ENCODE measurements at places on chromosomes 6 and 20.

DNA sequence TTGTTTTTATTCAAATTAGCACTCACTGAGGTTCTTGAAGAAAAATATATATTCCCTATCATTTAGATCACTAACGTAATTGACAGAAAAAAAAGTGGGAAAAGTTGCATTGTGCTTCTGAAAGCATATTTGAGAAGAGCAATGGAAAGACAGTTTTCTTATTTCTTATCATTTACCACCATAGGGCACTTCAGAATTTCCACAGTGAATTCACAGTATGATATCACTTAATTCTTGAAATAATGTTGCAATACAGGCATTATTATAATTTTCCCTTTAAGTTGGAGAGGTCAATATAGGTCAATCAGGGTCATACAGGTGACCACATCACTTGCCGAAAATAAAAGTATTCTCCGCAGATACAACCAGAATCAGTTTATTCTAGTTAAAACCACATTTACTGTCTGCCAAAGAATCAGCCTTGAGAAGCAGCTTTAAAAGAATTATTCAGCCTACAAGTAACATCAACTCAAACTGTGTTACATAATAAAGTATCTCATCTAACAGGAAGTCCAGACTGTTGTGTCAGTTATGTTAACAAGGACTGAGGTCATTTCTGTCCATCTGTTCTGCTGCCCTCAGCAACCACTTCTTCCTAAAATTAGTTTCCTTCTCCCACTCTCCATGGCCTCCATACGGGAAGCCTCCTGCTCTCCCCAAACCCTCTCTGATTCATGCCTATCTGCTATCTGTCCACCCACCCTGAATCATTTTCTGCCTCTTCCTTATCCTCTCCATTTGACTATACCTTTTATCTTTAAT is 121.2 kb downstream of the SIM1 start:
- no peak overlapping the region for H3K27ac ChIP-seq
- no peak for DNase-seq
- H3K36me3 ChIP-seq, result no peaks in the 10 kb centered on the region
- no peak overlapping the region for H3K4me3 ChIP-seq
- no peaks in the 10 kb centered on the region for H3K27me3 ChIP-seq
- H3K4me1 ChIP-seq, result no peaks in the 10 kb centered on the region

GRCh38 chr20:8805737-8806442 is 263.0 kb upstream of the PLCB4 start:
- no peak for DNase-seq
- H3K36me3 ChIP-seq, result no peaks in the 10 kb centered on the region
- H3K4me1 ChIP-seq, result peaks cover 4% of the 10 kb centered on the region
- no peak overlapping the region for H3K4me3 ChIP-seq
- no peaks in the 10 kb centered on the region for H3K27me3 ChIP-seq

GRCh38 chr6:101650402-101651100 is 257.0 kb downstream of the GRIK2 start:
- no peaks in the 10 kb centered on the region for H3K36me3 ChIP-seq
- no peaks in the 10 kb centered on the region for H3K27me3 ChIP-seq
- H3K4me3 ChIP-seq, result no peak overlapping the region
- no peak overlapping the region for H3K27ac ChIP-seq
- peaks cover 3% of the 10 kb centered on the region for H3K4me1 ChIP-seq

DNA sequence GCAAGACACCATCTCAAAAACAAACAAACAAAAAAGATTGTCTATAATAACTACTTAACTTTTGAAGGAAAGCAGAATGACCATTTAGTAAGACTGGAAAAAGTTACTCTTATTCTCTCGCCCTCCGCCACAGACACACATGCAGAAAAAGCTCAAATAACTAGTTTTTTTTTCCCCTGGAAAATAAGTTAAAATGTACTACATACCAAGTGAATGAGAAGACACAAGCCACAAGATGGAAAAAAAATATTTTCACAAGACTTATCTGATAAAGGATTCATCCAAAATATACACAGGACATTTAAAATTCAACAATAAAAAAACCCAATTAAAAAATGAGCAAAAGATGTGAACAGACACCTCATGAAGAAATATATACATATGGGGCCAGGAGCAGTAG is 31.9 kb downstream of the NUDT3 start:
- no peak overlapping the region for H3K4me3 ChIP-seq
- no peaks in the 10 kb centered on the region for H3K27me3 ChIP-seq
- no peak for DNase-seq
- no peak overlapping the region for H3K27ac ChIP-seq
- H3K4me1 ChIP-seq, result no peaks in the 10 kb centered on the region

DNA sequence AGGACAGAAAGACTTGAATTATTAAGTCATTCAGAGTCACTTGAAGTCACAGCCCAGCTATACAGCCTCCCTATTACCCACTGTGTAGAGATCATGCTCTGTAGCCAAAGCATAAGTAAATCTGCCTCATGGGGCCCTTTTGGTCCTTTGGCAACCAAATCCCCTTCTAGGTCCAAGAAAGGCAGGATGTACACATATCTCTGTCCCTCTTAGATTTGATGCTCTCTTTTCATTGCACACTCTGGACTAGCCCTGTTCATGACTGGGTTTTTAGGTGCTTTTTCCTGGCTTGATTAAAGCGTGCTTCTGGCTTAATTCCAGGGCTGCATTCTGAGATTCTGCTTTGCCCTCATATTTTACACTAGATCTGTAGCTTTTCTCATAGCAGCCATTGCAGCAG is 296.8 kb downstream of the TENT5A start:
- H3K27ac ChIP-seq, result no peak overlapping the region
- H3K36me3 ChIP-seq, result no peaks in the 10 kb centered on the region
- H3K4me1 ChIP-seq, result no peaks in the 10 kb centered on the region
- no peaks in the 10 kb centered on the region for H3K27me3 ChIP-seq
- H3K4me3 ChIP-seq, result no peak overlapping the region
- DNase-seq, result no peak

GRCh38 chr6:159061805-159062563 is 17.2 kb upstream of the TAGAP start:
- H3K27ac ChIP-seq, result no peak overlapping the region
- H3K27me3 ChIP-seq, result no peaks in the 10 kb centered on the region
- H3K36me3 ChIP-seq, result no peaks in the 10 kb centered on the region
- no peaks in the 10 kb centered on the region for H3K4me1 ChIP-seq
- no peak for DNase-seq
- H3K4me3 ChIP-seq, result no peak overlapping the region

GRCh38 chr20:46423882-46424482 is 17.6 kb upstream of the ELMO2 start:
- no peak for DNase-seq
- H3K27me3 ChIP-seq, result no peaks in the 10 kb centered on the region
- no peak overlapping the region for H3K4me3 ChIP-seq

- no peaks in the 10 kb centered on the region for H3K4me1 ChIP-seq
- DNase-seq, result no peak
- H3K27ac ChIP-seq, result no peak overlapping the region
- no peaks in the 10 kb centered on the region for H3K27me3 ChIP-seq
- no peaks in the 10 kb centered on the region for H3K36me3 ChIP-seq
- H3K4me3 ChIP-seq, result no peak overlapping the region
Measured at GRCh38 chr6:66396549-66396948, 689.5 kb upstream of the EYS start.

DNA sequence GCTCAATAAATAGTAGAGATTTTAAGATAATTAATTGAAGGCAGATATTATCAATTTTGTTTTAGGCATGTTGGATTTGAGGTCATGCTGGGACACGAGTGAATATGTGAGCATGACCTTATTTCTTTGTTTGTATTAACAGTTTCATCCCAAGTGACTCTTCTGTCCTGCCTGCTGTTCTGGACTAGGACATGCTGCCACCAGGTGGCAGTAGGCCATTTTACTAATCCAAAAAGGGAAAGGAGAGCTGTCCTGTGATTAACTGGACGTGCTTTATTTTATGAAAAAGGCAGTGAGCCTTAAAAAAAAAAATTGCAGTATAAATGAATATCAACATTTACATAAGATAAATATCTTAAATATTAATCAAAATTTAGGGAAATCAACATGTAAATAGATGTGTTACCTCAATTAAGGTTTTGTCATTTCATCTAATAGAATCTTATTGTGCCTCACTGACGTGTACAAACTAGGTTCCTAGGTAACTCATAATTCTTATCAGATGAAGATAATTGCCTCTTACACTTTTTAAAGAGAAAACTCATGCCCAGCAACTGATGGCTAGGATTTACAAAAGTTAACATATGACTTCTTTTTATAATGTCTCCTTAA is 49.8 kb downstream of the FRK start:
- no peak overlapping the region for H3K27ac ChIP-seq
- no peaks in the 10 kb centered on the region for H3K27me3 ChIP-seq
- DNase-seq, result peak; percentile 17
- H3K36me3 ChIP-seq, result no peaks in the 10 kb centered on the region
- H3K4me1 ChIP-seq, result no peaks in the 10 kb centered on the region

GRCh38 chr6:116476002-116476678 is 15.0 kb downstream of the CALHM6 start:
- H3K36me3 ChIP-seq, result no peaks in the 10 kb centered on the region
- H3K27me3 ChIP-seq, result no peaks in the 10 kb centered on the region
- no peaks in the 10 kb centered on the region for H3K4me1 ChIP-seq
- no peak for DNase-seq

DNA sequence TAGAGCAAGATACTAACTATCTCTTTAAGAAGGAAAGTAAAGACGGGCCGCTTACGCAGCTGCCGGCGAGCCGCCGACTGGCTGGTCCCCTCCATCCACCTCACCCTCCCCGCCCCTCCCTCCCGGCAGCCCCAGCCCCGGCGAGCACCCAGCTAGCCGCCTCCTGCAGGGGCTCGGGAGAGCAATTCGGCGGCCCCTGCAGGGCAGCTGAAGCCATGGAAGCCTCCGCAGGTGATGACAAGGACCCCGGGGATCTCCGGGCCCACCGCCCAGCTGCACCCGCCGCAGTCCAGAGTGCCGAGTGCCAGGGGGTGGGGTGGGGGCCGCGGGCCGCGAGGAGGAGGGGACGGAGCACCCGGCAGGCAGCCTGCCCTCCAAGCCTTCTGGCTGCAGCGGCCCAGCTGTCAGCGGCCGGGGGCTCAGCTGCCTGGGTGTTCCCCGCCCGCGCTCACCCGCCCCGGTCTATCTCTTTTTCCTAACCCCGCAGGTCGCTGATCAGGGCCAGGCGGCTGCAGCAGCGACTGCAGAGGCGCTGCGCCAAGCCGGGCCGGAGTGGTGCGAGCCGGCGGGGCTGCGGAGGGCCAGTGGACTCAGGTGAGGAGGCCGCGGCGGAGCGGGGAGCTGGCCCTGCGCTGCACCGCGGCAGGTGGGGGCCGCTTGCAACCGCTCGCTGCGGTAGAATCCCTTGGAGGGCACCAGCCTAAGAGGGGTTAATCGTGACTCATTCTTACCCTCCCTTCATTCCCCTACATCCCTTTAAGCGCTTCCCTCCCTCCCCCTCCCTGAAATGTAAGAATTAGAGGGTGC is at the start of gene SNPH:
Gene SNPH, plus strand, starts transcription at position 128 of the 807 bp plus-strand sequence. CDS start 29,946 bp downstream, outside the sequence.
- DNase-seq, result peak; percentile 47
- no peak within 1 kb of the TSS for H3K27ac ChIP-seq
- no peaks in the 10 kb centered on the region for H3K27me3 ChIP-seq
- H3K4me3 ChIP-seq, result peak within 1 kb of the TSS; percentile 55
- H3K4me1 ChIP-seq, result peaks cover 3% of the 10 kb centered on the region

- H3K4me3 ChIP-seq, result no peak overlapping the region
- H3K36me3 ChIP-seq, result no peaks in the 10 kb centered on the region
- H3K4me1 ChIP-seq, result peaks cover 3% of the 10 kb centered on the region
- DNase-seq, result no peak
Measured at GRCh38 chr6:55916188-55916587, 40.8 kb upstream of the BMP5 start.

GRCh38 chr6:158158123-158158522 is 9.9 kb downstream of the SERAC1 start:
- no peak overlapping the region for H3K27ac ChIP-seq
- H3K27me3 ChIP-seq, result no peaks in the 10 kb centered on the region
- DNase-seq, result no peak
- peaks cover 10% of the 10 kb centered on the region for H3K4me1 ChIP-seq
- H3K36me3 ChIP-seq, result no peaks in the 10 kb centered on the region

GRCh38 chr6:32459781-32460424 is 20.2 kb downstream of the HLA-DRA start:
- H3K27ac ChIP-seq, result no peak overlapping the region
- H3K4me3 ChIP-seq, result no peak overlapping the region
- no peaks in the 10 kb centered on the region for H3K4me1 ChIP-seq

DNA sequence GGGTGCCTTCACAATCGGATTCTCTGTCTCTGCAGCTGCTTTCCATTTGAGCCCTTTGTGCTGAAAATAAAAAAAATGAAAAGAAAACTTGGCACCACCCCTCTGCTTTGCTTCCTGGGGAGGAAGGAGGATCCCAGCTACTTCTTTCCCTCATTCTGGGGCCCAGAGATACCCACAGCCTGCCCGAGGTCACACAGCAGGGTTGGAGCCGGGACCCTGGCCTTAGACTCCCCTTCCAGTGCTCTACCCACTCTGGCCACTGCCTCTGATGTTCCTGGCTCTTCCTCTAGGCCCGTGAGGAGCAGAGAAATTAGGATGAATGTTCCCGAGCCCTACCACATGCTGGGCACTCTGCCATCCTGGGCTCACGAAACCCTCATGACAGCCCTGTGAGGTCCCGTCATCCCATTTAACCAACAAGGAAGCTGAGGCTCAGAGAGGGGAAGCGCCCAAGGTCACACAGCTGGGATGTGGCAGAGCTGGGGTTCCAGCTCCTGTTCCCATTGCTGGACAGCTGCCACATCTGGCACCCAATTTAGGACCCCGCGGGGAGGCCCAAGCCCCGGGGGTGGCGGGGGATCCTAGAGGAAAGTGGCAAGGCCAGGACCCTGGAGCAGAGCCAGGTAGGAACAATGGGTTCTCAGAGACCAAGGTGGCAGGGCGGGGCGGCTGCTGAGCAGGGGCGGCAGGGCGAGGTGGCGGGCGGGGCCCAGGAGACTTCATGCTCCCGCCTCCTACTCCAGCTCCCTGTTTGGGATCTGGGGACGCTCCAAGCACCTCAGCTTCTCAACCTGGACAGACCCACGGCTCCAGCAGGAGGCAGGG is 76.6 kb downstream of the CEBPB start:
- peaks cover 4% of the 10 kb centered on the region for H3K4me1 ChIP-seq
- no peak overlapping the region for H3K4me3 ChIP-seq
- H3K27me3 ChIP-seq, result no peaks in the 10 kb centered on the region
- DNase-seq, result peak; percentile 72
- H3K36me3 ChIP-seq, result no peaks in the 10 kb centered on the region

- H3K27me3 ChIP-seq, result no peaks in the 10 kb centered on the region
- H3K4me1 ChIP-seq, result no peaks in the 10 kb centered on the region
- no peaks in the 10 kb centered on the region for H3K36me3 ChIP-seq
- no peak overlapping the region for H3K27ac ChIP-seq
- DNase-seq, result no peak
Measured at GRCh38 chr20:16106191-16106849, 466.9 kb downstream of the KIF16B start.

GRCh38 chr6:46923476-46923875 is 1.7 kb upstream of the ADGRF5 start:
- no peak for DNase-seq
- H3K4me1 ChIP-seq, result no peaks in the 10 kb centered on the region
- no peaks in the 10 kb centered on the region for H3K36me3 ChIP-seq
- no peak overlapping the region for H3K4me3 ChIP-seq
- H3K27ac ChIP-seq, result no peak overlapping the region

- no peaks in the 10 kb centered on the region for H3K36me3 ChIP-seq
- no peak overlapping the region for H3K27ac ChIP-seq
- no peak for DNase-seq
- H3K4me1 ChIP-seq, result peaks cover 11% of the 10 kb centered on the region
Measured at GRCh38 chr20:62793757-62794006, 2.6 kb upstream of the MRGBP start.

GRCh38 chr6:42091718-42092023 is 41.3 kb downstream of the TAF8 start:
- peaks cover 32% of the 10 kb centered on the region for H3K27me3 ChIP-seq
- no peak for DNase-seq
- no peaks in the 10 kb centered on the region for H3K4me1 ChIP-seq
- no peak overlapping the region for H3K4me3 ChIP-seq
